ENCODE measurements at places on chromosomes 4 and X. TPM values are rescaled to one million over a fixed set of nuclear protein-coding genes. Genes with fewer than 3 reads are reported as not detected.

DNA sequence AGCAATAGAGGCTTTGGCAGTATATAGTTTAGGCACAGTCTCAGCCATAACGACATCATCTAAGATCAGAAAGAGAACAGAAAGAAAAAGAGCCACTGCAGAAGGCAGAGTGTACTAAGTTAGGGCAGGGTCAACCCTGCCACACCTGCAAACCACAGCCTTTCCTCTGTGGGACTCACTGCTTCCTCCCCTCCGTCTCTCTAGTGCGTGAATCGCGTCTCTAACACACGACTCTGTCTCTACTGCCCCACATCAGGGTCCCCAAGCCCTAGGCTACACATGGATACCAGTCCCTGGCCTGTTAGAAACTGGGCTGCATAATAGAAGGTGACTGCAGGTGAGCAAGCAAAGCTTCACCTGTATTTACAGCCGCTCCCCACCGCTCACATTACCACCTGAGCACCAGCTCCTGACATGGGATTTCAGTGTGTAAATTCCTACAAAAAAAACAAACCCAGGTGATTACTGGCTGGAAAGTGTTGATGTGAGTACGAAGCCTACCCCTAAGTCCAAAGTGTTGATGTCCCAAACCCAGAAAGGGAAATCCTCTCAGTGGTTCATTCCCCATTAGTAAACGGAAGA, 128.9 kb downstream of the PRKX start:
- no peak for DNase-seq

The ATP8A1 gene
- 27.6 TPM for polyA plus RNA-seq

DNA sequence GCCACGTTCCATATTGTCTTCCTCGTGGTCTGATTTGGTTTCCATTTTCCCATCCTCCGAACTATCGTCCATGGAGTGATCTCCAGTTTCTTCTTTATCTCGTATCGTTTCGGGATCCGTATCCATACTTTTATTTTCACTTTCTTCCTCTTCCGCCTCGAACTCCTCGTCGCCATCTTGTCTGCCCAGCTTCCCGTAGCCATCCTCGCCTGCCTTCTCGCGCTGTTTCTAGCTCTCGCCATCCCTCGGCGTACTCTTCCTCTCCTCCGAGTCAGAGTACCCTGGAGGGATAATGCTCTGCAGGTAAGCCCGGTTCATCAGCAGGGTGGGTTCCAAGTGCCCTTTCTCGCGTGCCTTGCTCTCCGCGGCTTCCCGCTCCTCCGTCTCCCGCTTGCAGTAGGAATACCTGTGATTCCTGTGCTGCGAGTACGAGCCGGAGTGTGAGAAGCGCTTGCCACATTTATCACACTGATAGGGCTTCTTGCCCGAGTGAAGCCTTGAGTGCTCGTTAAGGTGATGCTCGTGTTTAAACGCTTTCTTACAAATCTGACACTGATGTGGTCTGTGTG, 134.5 kb upstream of the TAPT1 start:
- DNase-seq, result no peak

DNA sequence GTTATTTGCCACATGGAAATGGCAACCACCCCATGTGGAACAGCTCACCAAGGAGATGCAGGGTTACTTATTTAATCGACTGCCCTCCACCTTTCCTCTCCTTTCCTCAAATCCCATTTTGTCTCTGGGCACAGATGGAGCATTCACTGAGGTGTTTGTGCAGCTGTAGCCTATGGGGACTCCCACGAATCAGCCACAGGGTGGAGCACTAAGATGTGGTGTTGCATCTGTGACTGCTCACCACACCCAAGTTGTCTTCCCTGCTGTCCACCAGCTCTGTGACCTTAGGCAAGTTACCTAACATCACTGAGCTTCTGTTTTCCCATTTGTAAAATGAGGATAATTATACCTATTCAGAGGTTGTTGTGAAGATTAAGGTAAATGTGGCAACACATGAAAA, 252.4 kb upstream of the CPEB2 start:
- no peak for DNase-seq

The CT45A5 gene
- not detected for polyA plus RNA-seq

DNA sequence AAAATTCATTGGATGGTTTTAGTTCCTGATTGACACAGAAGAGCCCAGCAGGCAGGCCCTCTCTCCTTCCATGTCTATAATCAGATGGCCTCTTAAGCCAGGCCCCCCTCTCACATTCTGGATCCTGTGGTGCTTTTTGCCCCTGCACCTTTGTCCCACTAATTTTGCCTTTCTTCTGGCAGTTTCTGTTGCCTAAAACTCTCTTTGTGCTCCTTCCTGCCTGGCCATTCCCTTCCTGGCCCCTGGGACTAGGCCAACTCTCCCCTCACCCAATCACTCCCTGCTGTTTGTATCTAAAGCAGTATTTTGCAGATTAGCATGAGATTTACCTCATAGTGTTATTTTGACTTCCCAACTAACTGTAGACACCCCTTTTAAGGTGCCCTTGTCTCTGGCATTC, 42.7 kb upstream of the DDX3X start:
- DNase-seq, result no peak

GRCh38 chr4:104365618-104366017, 129.1 kb downstream of the CXXC4 start:
- DNase-seq, result no peak

DNA sequence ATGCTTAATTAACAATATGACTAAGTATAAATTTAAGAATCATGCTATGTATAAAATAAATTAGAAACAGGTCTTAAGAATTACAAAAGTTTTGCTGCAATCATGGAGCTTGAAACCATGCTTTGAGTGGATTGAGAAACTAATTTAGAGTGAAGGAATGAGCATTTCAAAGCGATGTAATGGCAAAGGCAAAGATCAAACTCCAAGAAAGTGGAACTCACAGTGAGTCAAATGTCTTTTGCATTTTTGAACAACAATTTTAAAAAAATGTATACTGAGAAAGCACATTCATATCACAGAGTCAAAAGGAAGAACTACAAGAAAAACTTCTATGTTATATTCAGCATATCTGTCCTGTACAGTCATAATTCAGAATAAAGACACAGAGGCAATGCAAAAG, 6.6 kb downstream of the GPRIN3 start:
- no peak for DNase-seq

DNA sequence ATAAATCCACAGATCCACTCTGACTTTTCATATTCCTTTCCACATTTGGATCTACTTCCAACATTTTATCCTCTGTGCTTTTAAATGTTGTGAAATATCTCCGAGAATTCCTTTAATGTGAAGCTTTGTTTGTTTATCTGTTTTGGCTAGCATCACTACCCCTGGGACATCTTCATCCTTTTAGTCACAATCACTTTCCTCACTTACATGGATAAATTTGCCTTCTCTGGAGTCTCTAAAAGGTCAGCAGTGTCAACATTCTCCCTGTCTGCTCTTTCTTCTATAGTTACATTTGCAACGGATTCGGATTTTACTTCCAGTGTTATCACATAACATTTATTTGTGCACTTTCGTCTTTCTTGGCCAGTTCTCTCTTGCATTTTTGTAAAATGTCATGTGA, 34.2 kb upstream of the LRAT start:
- no peak for DNase-seq

DNA sequence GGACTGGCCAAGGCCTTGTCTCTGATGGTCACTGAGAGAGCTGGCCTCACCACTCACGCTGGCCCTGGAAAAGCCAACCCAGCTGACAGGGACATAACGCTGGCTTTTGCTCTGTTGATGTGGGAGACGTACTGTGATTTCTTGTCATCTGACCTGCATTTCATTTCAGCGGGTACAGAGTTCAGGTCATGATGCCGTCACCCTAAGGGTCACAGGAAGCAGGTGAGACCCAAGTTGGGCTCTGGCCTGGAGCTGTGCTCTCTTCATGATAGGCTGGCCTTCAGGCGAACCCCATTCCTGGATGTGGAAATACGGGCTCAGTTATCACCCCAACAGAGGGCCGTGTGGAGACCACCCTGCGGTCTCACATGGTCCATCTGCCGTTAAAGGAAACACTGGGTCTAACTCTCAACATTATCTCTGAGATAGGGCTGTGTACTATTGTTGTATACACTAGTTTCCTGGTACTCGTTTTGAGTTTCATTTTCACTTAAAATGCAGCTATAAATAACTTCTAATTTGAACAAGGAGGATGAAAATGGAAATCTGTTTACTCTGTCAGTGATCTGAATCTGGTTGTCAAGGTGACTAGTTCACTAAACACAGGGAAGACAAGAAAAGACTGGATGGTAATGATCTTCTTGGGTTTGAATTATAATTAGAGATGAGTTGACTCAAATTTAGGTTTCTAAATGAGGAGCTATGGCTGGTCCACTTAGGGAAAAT, 89.1 kb downstream of the TBC1D9 start:
- no peak for DNase-seq

GRCh38 chr4:100823066-100823992, 305.5 kb upstream of the EMCN start:
- no peak for DNase-seq

The SH2D1A gene
- 0.34 TPM for polyA plus RNA-seq

GRCh38 chr4:64796581-64796980, 387.3 kb upstream of the TECRL start:
- no peak for DNase-seq

The FRMPD3 gene
- 0.57 TPM for polyA plus RNA-seq

GRCh38 chr4:121277194-121278105, 103.4 kb downstream of the QRFPR start:
- no peak for DNase-seq

DNA sequence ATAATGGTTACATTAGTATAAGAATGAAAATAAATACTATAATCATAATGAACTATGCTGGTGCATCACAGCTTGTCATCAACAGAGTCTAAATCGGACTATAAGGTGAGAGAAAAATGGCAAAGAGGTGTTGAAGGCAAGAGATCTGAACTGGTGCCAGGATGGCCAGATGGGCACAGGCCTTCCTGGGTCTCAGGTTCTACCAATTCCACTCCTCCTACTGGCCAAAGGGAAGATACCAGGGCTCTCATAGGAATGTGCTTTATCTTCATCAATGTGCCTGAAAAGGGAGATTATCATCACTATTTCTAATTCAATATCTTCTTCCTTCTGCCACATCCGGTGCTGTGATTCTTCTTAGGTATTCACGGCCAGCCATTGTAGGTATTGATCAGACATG, 107.6 kb downstream of the GASK1B start:
- no peak for DNase-seq

The SSX3 gene
- not detected for polyA plus RNA-seq

- DNase-seq, result no peak
Measured at GRCh38 chrX:150489359-150490015, 78.9 kb upstream of the MTM1 start.

DNA sequence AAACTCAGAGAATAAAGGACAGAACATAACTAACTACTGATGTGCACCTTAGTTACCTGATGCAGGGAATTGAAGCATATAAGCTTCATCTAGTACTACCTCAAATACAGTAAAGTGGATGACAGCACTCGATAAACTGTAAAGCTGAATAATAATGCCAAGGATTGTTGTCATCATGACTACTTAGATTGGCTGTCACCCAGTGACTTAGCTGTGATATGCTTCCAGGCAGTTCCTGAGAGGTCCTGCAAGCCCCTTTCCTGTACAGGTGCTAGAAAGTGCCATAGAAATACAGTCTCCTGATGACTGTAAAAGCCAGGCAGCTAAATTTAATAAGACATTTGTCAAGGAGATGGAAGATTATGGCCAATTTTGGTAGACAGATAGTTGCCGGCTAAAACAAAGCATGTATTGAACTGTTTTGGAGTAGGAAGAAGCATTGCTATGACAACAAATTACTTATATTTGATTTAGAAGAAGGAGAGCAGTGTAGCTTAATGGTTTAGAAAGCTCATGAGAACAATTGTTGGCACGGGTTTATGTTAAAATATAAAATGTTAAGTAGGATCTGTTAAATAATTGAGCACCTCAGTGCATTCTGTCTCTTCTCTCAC, 29.7 kb downstream of the TMEM164 start:
- no peak for DNase-seq

GRCh38 chrX:133214301-133214700, 3.9 kb downstream of the TFDP3 start:
- DNase-seq, result no peak

DNA sequence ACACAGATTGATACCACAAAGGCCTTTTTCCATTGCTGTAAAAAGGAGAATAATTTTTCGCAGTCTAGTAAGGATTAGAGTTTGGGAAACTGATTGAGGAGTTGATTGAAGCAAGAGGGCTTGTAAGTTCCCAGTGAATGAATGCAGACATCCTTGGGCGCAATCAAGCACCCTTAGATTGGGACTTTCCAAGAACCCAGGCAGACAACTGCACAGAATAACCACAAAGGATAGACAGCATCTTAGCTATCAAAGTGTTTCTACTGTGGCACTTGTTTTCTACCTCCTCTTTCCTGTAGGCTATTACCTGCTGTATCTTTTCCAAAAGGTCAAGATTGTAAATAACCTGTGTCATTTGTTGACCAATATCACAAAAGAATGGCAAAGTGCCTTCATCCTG, 2.6 kb downstream of the COX18 start:
- no peak for DNase-seq

DNA sequence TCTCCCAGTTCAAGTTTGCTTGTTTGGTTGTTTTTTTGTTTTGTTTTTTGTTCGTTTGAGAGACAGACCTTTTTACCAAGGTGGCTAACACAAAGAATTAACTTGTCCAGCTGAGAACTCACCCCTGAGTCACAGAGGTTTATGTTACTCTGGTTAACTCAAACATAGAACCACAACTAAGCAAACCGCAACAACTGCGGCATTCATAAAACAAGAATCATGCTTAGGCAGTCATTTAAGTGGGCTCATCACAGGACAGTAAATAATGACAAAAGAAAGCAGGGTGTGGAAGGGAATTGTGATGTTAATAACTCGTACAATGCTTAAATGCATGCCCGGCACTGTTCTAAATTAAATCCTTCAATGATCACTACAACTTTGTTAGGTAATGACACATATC, 24.7 kb upstream of the IL13RA1 start:
- DNase-seq, result no peak

The HMX1 gene
- polyA plus RNA-seq, result not detected

DNA sequence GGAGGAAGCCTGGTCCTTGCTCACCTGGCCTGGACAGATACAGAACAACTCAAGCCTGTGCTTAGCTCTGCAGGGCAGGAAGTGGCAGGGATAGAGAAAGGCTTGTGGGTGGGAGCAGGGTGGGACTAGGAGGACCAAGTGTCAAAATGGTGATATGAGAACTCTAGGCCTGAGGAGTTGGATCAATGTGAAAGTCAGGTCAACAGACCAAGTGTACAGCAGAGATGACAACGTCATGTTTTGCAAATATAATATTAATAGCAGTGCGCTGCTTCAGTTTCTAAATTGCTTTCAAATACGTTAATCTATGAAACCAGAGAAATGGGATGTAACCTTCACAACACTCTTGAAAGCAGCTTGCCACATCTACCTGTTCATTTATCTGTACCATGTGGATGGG, 114.2 kb upstream of the MAP3K15 start:
- no peak for DNase-seq

DNA sequence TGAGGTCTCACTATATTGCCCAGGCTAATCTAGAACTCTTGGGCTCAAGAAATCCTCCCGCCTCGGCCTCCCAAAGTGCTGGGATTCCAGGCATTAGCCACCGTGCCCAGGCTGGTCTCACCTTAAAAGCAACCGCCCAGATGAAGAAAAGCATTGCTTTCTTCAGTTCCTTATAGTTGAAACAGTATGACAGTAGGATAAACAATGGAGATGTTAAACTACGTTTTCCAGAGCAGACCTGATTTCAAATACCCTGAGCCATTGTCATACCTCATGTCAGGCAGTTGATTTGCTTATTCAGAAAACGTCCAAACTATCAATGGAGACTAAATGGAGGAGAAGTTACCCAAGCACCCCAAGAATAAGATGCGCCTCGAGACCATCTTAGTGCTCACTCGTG, 26.3 kb upstream of the TMEM131L start:
- DNase-seq, result no peak

All from left renal cortex interstitium (tissue), 4 donors.